NCI-H187 (cell line): ENCODE measurements at places on chromosomes 4 and X.

- DNase-seq = no peak
Measured at GRCh38 chr4:88143504-88143903, 14.9 kb downstream of the ABCG2 start.

GRCh38 chrX:111191598-111191997 is 78.7 kb downstream of the CAPN6 start:
- no peak for DNase-seq

GRCh38 chr4:100963627-100964026 is 383.7 kb downstream of the PPP3CA start:
- no peak for DNase-seq

DNA sequence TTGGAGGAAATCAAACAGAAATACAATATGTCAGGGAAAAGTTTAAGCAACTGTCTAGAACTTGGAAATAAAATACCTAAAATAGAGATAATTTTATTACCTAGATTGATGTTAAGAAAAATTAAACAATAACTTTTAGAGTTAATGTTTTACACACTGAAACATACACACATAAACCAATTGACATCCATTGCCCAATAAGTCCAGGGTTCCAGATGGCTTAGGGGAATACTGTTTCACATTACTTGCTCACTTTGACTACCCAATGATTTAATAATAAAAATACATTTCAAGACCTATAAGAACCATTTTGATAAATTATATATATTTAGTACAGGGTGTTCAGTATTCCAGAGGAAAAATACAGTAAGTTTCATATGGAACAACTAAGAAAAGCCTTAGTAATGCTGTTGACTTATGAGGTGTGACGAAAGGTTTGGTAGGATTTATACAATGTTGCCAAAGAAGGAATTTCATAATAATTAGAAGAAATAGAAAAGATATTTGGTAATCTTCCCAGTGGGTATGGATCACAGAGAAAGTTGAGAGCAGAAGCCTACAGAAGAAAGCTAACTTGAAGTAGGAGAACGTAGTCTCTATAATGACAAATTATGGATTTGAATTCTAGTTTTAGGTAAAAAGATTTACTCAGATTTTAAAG is 23.0 kb upstream of the UGT2B4 start:
- no peak for DNase-seq

GRCh38 chr4:67087897-67088296 is 457.4 kb downstream of the CENPC start:
- DNase-seq = peak; percentile 6

DNA sequence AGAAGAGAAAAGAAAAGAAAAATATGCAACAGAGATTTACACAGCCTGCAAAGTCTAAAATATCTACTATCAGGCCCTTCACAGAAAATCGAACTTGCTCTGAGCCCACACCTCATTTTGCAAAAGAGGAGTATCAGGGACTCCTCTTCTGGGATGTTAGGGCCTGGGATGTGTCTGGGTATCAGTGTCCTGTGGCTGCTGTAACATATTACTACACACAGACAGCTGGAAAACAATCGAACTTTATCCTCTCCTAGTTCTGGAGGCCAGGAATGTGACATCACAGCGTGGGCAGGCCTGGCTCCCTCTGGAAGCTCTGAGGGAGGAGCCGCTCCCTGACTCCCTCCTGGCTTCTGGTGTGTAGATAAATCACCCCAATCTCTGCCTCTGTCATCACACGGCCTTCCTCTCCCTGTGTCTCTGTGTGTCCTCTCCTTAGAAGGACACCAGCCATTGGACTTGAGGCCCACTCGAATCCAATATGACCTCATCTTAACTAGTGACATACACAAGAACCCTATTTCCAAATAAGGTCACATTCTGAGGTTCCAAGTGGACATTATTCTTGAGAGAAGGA is 52.9 kb downstream of the PPP2R2C start:
- no peak for DNase-seq

DNA sequence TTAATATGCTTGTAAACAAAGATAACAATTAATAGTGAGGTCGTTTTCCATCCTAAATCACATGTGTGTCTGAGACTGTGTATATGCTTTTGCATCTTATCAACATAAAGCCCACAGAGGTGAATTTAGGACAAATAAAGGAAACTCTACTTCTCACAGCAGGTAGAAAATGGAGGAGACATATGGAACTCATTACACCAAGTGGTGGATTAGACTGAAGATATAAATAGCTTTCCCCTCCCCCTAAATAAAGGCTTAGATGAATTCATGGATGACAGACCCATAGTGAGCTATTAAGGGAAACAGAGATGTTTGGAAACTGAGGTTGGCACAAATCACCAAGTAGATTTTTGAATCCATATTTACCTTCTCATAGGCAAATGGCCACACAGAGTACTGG is 79.7 kb downstream of the GRIA3 start:
- no peak for DNase-seq

- no peak for DNase-seq
Measured at GRCh38 chr4:176631611-176632010, 161.1 kb downstream of the VEGFC start.

DNA sequence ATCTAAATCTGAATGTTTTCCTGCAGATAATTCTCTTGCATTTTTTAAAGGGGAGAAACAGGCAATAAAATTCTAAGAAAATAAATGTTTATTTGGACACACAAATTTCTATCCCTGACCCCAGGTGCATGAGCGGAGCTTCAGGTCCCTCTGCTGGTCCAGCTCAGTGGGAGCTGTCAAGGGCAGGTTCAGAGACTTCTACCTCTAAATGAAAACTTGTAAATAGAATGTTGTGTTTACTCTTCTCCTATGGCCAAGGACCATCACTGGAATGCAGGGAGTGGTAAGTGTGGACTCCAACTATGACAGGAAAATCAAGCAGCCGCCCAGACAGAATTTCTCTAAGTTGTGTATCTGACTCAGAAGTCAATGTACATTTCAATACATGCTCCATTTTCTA is 148.6 kb upstream of the TTC29 start:
- no peak for DNase-seq
